ENCODE measurements at places on chromosomes 6 and 20.

GRCh38 chr6:105372142-105372848 lies 30.6 kb downstream of the PREP start:
- DNase-seq, result no peak

DNA sequence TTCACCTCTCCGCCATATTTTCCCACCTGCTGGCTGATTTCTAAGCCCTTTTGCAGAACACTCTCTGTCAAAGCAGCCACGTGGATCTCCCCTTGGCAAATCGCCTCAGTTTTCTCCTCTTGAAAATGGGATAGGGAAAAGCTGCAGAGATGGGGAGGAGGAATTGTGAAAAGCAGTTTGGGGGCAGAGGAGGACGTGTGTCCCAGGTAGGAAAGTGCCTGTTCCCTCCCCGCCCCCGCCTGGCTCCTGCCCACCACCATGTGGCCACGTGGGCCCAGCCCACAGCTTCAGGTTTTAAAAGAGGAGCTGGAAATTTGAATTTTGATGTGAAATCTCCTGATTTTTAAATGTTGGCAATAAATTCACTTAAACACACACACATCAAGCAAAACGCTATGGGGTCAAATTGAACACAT lies 3.6 kb upstream of the CEBPB start:
- DNase-seq, result no peak

GRCh38 chr20:35956616-35957015 lies 2.3 kb upstream of the SCAND1 start:
- no peak for DNase-seq

- no peak for DNase-seq
Measured at GRCh38 chr6:157276134-157276532, 47.2 kb downstream of the TMEM242 start.

DNA sequence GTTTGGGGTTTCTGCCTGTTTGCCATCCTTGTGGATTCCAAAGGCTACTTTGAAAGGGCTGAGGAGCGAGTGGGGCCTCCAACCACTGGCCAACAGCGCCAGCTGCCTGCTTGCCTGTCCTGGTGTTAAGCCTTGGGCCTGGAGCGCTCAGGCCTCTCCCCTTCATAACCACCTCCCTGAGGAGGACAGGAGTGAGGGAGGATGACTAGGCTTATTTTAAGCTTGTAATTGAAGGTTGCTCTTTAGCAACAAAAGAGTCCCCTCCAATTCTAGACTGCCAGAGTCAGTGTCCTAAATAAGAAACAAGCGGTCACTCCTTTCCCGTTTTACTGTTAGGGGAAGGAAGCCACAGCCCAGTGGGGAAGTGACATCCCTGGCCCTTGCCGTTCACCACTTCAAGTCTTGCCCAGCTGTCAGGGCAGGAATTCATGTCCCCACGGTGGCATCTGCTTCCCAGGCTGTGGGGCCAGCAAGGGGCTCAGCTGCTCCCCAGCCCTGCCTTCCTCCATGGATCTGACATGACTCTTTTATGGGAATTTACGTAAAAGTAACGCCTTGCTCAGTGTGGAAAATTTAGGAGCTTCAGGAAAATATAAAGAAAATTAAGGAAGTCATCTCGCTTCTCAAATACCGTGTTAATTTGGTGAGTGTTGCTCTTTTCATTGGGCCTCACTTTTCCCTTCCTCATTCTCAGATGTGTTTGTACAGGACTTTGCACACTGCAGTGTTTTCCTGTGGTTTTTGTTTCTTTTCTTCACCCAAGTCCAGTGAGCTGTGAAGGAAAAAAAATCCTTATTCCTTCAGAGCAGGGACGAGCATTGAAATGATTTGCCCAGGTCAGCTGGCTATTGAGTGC lies 57.8 kb downstream of the SSR1 start:
- DNase-seq, result no peak

GRCh38 chr6:144364208-144364720 lies 79.1 kb downstream of the UTRN start:
- no peak for DNase-seq

DNA sequence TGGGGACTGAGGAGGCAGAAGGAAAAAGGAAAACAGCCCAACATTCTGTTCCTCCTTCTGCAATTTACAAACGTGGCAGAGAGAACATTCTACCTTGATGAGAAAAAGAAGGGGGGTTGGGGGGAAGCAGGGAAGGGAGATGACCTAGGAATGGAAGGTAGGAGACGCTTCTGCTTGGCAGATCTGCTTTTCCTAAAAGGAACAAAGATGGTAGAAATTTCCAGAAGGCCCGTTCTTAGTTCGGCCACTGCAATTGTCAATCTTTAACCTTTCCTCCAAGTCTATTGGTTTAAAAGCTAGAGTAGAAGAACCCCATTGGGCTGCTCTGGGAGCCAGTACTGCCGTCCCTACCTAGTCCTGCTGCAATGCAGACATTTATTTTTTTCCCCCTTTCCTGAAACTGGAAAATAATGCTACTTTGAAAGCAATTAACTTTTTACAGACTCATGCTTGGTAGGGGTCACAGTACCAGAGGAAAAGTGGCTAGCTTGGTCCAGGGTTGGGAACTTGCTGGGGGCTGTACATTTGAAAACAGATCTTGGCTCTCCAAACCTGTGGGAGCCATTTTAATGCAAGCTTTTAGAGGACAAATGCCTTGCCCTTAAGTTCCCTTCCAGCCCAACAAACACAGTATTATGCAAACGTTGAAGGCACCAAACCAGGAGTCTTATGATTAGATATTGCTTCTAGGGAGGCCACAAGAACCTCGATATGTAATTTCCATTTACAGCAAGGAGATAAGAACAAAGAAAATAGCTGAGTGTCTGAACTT lies 2.6 kb downstream of the ZMYND8 start:
- DNase-seq, result no peak

- no peak for DNase-seq
Measured at GRCh38 chr6:35063701-35064280, 77.3 kb downstream of the TCP11 start.

- DNase-seq, result no peak
Measured at GRCh38 chr6:163716690-163717089, 302.2 kb downstream of the QKI start.

GRCh38 chr6:167455371-167455770 lies 130.5 kb downstream of the TTLL2 start:
- DNase-seq, result no peak

DNA sequence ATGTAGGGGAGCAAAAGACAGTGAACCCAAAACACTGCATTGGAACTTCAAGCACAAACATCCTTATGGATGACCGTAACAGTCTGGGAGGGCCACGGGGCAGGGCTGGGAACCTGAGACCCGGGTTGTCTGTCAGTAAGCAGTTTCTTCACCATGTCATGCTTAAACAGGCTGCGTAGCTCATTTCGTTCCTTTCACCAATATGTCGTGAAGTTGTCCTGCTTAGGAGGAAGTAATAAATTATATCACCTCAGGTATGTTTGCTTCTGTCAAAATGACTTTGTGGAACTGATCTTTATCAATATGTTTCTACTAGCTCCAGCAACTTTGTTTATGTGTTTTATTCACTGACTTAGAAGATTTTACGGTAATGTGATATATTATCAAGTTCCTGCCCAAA lies 12.4 kb upstream of the MAK start:
- no peak for DNase-seq

- DNase-seq, result no peak
Measured at GRCh38 chr6:163773646-163774045, 359.1 kb downstream of the QKI start.

- no peak for DNase-seq
Measured at GRCh38 chr6:6886171-6886885, 221.4 kb upstream of the RREB1 start.

GRCh38 chr6:159577564-159577963 lies 115.5 kb downstream of the SOD2 start:
- DNase-seq, result no peak

- DNase-seq, result no peak
Measured at GRCh38 chr6:151239603-151240035, at the start of gene AKAP12. Gene AKAP12, plus strand, starts transcription at chr6:151239967. Its CDS starts 596 bp downstream, at chr6:151240563.

DNA sequence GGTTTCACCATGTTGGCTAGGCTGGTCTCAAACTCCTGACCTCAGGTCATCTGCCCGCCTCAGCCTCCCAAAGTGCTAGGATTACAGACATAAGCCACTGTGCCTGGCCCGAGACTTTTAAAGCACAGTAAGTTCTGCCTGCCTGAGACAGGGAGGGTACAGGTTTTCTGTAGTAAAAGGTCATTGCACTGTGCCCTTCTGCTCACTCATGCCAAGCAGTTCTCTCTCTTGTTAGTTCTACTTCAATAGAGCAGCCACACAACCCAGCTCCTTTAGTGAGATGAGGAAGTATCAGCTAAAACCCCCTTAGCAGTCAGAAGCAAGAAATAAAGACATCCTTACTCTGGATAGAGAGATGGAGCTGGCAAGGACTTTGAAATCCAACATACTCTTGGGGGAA lies 52.4 kb upstream of the ARMH2 start:
- no peak for DNase-seq

GRCh38 chr20:33162753-33163152 lies 5.2 kb upstream of the BPIFA2 start:
- no peak for DNase-seq

GRCh38 chr6:3957321-3957720 lies 108.1 kb downstream of the FAM50B start:
- DNase-seq, result no peak
